ENCODE measurements at places on chromosomes 1 and 21. TPM values are rescaled to one million over a fixed set of nuclear protein-coding genes. Genes with fewer than 3 reads are reported as not detected.
A peak's percentile ranks its signal among the peaks of the same experiment; 100 is the strongest.

GPR157 gene
- total RNA-seq: 5.4 TPM

- H3K36me3 ChIP-seq: peaks cover 54% of the 10 kb centered on the region
- peaks cover 3% of the 10 kb centered on the region for H3K4me1 ChIP-seq
- DNase-seq: no peak
- H3K4me3 ChIP-seq: no peak overlapping the region
Measured at GRCh38 chr21:28872218-28872617, 120.5 kb downstream of the LTN1 start.

- no peak overlapping the region for H3K27ac ChIP-seq
- H3K4me1 ChIP-seq: no peaks in the 10 kb centered on the region
- no peak overlapping the region for H3K4me3 ChIP-seq
- no peak for DNase-seq
- H3K27me3 ChIP-seq: peaks cover 6% of the 10 kb centered on the region
Measured at GRCh38 chr1:65112811-65113210, 35.2 kb upstream of the AK4 start.

DNA sequence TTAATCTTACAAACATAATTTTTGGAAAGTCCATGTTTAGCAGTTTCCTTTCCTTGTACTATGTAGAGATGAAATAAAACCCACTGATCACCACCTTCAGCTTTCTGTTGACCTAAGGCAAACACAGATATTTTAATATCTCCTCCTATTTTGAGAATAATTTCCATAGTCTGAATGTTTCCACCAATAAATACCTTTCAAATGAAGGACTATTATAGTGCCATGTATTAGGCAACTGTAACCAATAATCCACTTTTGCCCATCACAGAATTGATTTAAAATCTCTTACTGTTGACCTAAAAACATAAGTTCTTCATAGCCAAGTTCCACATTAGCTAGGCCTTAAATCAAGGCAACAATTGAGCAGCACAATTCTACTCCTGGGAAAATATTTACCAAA, 1.8 kb downstream of the CDC42BPA start:
- peak overlapping the region; percentile 37 for H3K4me3 ChIP-seq
- no peak for DNase-seq
- H3K4me1 ChIP-seq: peaks cover 9% of the 10 kb centered on the region
- H3K36me3 ChIP-seq: peaks cover 2% of the 10 kb centered on the region

- H3K36me3 ChIP-seq: peaks cover 13% of the 10 kb centered on the region
- peaks cover under 1% of the 10 kb centered on the region for H3K4me1 ChIP-seq
- H3K27me3 ChIP-seq: no peaks in the 10 kb centered on the region
- H3K27ac ChIP-seq: no peak overlapping the region
Measured at GRCh38 chr1:42533101-42533863, 70.2 kb downstream of the CCDC30 start.

DNA sequence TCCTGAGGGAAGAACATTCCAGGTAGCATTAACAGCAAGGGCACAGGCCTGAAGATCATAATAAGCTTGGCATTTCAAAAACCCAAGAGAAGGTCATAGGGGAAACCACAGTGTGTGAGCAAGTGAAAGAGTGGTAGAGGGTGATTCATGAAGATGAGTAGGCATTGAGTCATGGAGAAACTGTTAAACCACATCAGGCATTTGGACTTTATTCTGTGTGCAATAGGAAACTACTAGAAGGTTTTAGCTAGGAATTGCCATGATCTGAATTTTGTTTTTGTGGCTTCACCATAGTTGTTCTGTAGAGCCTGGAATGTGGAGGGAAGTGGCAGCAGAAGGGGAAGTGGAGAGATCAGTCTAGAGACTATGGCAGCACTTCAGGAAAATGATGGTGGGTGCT, 359.0 kb upstream of the PTBP2 start:
- no peaks in the 10 kb centered on the region for H3K4me1 ChIP-seq
- DNase-seq: no peak
- H3K4me3 ChIP-seq: no peak overlapping the region
- H3K27me3 ChIP-seq: no peaks in the 10 kb centered on the region
- no peak overlapping the region for H3K27ac ChIP-seq
- H3K36me3 ChIP-seq: no peaks in the 10 kb centered on the region

DNA sequence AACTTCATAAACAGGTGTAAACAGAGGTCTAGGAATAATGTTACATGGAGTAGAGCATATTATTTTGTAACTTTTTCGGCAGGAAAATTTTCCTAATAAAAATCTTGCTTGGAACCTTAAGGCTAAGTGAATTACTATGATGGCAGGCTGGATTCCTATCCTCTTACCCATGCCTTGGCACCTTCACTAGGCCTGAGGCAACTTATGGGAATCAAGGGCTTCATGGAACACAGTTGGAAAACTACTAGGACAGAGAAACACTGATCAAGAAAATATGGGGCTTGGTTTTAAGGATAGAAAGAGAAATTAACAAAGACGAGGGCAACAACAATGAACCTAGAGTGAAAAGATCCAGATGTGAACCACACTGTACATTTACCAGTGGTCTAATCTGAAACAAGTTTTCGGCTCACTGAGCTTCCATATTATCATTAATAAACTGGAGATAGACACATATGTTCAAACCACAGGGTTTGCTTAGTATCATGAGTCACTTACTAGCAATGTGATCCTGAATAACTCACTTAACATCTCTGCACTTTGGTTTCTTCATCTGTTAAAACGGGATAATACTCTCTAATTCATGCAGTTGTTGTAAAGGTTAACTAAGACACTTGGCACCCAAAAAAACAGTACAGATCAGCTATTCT, 68.5 kb downstream of the GPATCH2 start:
- peaks cover 5% of the 10 kb centered on the region for H3K4me1 ChIP-seq
- H3K27me3 ChIP-seq: no peaks in the 10 kb centered on the region
- H3K27ac ChIP-seq: no peak overlapping the region
- no peak for DNase-seq
- H3K4me3 ChIP-seq: no peak overlapping the region

- no peak overlapping the region for H3K4me3 ChIP-seq
- peaks cover 24% of the 10 kb centered on the region for H3K27me3 ChIP-seq
- no peak overlapping the region for H3K27ac ChIP-seq
- H3K36me3 ChIP-seq: no peaks in the 10 kb centered on the region
- DNase-seq: no peak
Measured at GRCh38 chr1:223136086-223136485, 7.0 kb downstream of the TLR5 start.

DNA sequence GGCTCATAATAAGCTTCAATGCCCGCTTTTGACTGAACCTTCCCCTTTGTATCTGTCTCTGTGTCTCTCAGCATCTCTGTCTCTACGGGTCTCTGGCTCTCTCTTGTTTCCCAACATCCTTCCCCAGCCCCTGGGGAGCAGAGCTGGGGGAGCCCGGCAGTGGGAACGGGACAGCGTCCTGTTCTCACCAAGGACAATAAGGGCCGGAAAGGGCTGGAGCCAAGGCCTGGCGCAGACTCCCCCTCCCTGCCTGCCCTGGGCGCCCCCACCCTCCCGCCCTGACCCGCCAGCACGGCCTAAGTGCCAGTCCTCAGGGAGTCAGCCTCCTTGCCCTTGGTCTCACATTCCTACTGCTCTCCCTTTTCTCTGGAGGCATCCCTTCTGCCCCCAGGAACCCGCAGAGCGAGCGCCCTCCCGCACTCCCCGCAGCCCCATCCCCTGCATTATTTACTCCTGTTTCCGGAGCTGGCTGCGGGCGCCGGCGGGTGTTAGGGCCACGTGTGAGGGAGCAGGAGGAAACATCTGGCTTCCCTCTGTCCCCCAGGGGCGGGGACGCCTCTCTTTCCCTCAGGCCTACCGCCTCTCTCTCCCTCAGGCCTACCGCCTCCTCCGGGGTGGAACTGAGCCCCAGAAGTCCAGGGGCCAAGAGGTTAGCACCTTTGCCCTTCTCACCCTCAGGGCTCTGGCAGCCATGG, 6.5 kb downstream of the KRTCAP2 start:
- peaks cover 15% of the 10 kb centered on the region for H3K4me1 ChIP-seq
- DNase-seq: no peak
- no peak overlapping the region for H3K4me3 ChIP-seq
- H3K27ac ChIP-seq: no peak overlapping the region
- H3K36me3 ChIP-seq: no peaks in the 10 kb centered on the region
- H3K27me3 ChIP-seq: no peaks in the 10 kb centered on the region

DNA sequence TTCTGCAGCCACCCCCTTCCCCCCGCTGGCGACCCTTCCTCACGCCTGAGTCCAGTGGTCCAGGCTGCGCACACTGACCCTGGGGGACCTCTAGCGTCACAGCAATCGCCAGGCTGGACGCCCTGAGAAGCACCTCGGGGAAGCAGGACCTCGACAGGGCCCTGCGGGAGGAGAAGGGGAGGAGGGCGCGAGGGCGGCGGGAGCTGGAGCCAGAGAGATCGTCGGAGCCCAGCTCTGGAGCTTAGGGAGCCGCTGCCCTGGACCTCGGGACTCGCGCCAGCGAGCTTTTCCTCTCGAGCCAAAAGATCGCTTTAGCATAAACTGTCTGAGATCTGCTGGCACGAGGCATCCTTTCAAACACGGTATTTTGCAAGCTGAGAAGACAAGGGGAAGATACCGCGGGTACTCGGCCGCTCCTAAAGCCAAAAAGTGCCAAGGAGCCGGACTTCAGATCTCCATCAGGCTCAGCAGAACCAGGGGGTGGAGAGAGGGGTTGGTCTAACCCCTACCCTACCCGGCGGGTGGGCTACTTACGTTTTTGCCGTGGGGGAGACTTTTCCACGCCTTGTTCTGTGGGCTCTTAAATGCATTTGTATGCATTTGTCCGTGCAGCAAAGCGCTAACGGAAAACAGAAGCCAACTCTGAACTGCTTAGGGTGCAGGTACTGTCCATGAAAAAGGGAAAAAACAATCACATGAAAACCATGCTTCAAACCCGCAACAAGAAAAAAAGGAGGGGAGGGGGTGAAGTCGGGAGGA, 586 bp downstream of the COL24A1 start:
- H3K27ac ChIP-seq: no peak overlapping the region
- H3K4me3 ChIP-seq: no peak overlapping the region
- no peak for DNase-seq
- no peaks in the 10 kb centered on the region for H3K4me1 ChIP-seq
- peaks cover 5% of the 10 kb centered on the region for H3K36me3 ChIP-seq

DNA sequence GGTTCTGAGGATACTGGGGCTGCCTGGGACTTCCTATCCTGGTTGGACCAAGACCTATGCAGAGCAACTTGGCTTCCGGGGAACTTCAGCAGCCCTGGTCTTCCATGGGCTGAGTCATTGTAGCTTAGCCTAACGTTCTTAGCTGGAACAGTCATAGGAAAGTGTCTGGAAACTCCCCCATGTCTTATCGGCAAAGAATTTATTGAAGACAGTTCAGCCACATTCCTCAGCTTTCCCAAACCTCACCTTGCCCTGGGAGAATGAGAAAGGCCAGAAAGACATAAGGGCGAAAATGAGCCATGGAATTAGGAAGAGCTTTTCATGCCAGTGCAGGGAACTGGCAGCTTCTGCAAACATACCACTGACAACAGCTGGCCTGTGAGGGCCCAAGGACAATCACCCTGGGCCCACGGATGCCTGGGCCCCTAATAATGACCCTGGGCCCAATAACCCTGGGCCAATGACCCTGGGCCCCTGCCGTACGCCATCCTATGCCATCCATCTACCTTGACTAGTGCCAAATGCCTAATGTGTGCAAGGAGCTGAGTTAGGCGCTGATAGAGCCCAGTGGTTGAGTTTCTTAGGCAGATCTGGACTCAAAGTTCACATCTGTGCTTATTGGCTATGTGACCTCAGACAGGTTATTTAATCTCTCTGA, 114.4 kb upstream of the GADD45A start:
- no peaks in the 10 kb centered on the region for H3K4me1 ChIP-seq
- DNase-seq: no peak
- no peak overlapping the region for H3K27ac ChIP-seq
- no peaks in the 10 kb centered on the region for H3K27me3 ChIP-seq
- H3K36me3 ChIP-seq: no peaks in the 10 kb centered on the region
- H3K4me3 ChIP-seq: no peak overlapping the region

DNA sequence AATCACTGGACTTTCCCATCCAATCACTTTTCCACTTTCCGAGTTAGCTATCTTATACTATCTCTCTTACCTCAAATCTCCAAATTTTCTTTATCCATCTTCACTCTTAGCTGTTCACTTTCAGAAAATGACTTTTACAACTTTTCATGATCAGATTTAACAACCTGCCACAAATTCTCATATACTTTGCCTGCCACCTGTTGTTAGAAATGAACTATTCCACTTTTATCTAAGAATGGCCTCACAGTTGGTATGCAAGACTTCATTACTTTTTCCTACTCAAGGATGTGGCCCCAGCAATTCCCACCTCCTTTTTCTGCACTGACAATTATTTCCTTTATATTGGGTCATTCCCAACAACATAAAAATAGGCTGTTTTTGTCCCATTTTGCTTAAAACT, 93.6 kb upstream of the DEPDC1 start:
- no peak for DNase-seq
- no peaks in the 10 kb centered on the region for H3K36me3 ChIP-seq
- H3K27me3 ChIP-seq: no peaks in the 10 kb centered on the region
- H3K4me1 ChIP-seq: no peaks in the 10 kb centered on the region

DNA sequence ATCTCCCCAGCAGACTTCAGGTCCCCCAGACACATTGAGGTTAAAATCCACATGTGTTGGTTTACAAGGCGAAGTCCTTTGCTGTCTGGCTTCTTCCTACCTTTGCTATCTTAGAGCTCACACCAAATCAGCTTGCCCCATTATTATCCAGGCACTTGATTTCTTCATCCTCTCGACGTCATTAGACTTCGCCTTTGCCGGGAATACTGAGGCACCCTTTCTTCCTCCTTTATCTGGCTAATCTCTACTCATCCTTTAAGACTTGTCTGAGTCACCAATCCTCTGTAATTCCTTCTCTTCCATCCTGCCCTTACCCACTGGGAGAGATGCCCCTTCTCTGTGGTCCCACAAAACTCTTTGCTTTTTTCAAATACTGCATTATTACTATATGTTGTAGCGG, 9.2 kb upstream of the XCL2 start:
- no peak overlapping the region for H3K4me3 ChIP-seq
- no peaks in the 10 kb centered on the region for H3K27me3 ChIP-seq
- no peak for DNase-seq
- H3K36me3 ChIP-seq: no peaks in the 10 kb centered on the region

GRCh38 chr1:177043597-177043996, 120.9 kb downstream of the ASTN1 start:
- no peak overlapping the region for H3K27ac ChIP-seq
- no peak for DNase-seq
- H3K36me3 ChIP-seq: no peaks in the 10 kb centered on the region
- H3K27me3 ChIP-seq: peaks cover 2% of the 10 kb centered on the region

GRCh38 chr1:59007820-59008598, 224.2 kb upstream of the JUN start:
- H3K27ac ChIP-seq: no peak overlapping the region
- H3K27me3 ChIP-seq: no peaks in the 10 kb centered on the region
- peaks cover 73% of the 10 kb centered on the region for H3K4me1 ChIP-seq
- DNase-seq: no peak

DNA sequence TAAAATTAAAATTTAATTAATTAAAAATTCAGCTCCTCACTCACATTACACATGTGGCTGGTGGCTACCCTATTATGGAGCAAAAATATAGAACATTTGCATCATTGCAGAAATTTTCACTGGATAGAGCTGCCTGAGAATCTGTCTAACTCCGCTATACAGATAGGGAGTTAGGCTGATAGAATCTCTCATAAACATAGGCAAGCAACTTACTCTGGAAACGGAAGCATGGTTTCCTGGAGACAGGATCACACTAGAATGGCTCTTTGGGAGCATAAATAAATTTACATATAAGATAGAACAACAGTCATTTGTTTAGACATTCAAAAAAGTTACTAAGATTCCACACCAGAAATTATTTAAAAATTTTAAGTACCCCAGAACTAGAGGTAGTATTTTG, 12.2 kb upstream of the LAMC2 start:
- H3K27ac ChIP-seq: no peak overlapping the region
- H3K27me3 ChIP-seq: peaks cover 7% of the 10 kb centered on the region
- H3K4me3 ChIP-seq: no peak overlapping the region
- no peak for DNase-seq

Data from naive thymus-derived CD8-positive, alpha-beta T cell (primary cell).